Activated naive CD4-positive, alpha-beta T cell (primary cell): ENCODE measurements at places on chromosomes 12 and 14.

- DNase-seq = no peak
Observed at GRCh38 chr12:89752341-89752740, 43.7 kb upstream of the ATP2B1 start.

GRCh38 chr14:105533391-105533790 lies 7.0 kb downstream of the TMEM121 start:
- DNase-seq = no peak

GRCh38 chr12:90958347-90958746 lies 3.4 kb upstream of the CCER1 start:
- no peak for DNase-seq

DNA sequence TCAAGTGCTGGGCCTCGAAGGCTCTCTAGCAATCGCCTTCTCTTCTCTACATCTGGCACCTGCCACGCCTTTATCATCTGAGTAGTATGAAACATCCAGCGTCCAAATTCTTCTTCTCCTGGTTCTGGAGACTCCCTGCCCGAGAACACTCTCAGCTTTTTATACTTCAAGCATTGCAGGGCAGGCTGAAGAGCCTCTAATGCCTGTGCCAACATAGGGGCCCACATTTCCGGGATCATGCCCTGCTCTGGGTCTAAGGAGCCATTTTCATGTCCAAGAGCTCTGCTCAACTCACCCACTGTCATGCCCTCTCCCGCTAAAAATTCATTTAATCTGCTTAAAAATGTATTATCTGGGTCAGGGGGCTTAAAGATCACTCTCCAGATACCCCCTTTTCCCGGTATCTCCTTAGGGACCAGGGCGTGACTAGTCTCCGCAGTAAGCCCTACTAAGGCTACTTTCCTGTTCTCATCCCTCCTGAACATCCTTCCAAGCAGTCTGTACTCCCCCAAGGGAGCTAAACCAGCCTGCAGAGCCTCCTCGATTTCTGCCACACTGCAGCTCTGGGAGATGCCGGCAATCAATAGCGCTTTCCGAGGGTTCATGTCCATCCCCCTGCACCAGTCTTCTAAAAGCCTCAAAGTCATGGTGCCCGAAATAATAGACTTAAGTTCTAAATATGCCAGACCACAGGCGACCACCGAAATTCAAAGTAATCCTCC lies 940 bp downstream of the MOAP1 start:
- DNase-seq = no peak

DNA sequence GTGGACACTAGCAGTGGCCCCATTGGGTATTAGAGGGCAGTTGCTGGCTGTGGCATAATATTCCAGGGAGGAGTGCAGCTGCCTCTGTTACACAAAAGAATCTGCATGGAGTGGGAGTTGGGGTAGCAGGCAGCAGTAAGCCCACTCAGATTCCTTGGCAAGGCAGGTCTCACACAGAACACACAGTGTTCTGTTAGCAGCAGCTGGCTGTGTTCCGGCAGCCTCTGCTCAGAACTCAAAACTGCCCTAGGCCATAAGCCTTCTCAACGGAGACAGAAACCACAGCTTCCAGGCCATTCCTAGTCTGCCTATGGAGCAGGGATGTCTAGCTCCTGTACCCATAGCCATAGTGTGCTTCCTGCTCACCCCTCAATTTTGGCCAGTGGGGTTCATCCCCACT lies 1085.4 kb downstream of the SLC6A15 start:
- no peak for DNase-seq

DNA sequence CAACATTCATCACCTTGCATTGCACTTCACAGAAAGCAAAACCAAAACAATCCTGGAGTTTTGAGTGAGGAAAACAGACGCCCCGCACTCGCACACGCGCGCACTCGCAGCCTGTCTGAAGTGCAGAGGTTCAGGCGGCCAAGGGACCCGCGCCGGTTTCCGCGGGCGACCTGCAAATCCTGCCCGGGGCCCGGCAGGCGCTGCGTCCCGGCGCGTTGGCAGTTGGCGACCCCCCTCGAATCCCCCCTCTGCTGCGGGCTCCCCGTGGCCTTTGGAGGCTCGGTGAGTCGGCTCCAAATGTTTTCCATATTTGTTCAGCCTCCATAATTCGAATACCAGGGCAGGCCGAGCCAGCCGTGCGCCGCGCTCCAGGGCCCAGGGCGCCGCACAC lies at the start of gene SSPN:
TSS of gene SSPN (plus strand) at position 324 of the 391 bp plus-strand sequence. CDS start 100 bp downstream, outside the sequence.
- DNase-seq = no peak

GRCh38 chr14:96231526-96232130 lies 24.4 kb upstream of the BDKRB1 start:
- no peak for DNase-seq

DNA sequence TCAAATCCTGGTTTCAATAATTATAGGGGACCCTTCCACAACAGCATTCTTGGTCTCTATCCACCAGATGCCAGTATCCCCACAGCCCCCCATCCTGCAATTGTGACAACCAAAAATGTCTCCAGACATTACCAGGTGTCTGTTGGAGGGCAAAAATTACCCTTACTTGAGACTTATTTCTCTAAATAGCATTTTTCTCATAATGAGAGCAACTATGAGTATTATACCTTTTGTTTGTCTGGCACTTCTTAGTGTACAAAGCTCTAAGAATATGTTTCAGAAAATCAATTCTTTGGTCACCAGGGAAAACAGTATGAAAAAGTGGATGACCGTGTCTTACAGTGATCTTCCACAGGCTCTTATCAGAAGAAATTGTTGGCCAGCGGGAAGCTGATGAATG lies 27.5 kb upstream of the RMST start:
- no peak for DNase-seq

DNA sequence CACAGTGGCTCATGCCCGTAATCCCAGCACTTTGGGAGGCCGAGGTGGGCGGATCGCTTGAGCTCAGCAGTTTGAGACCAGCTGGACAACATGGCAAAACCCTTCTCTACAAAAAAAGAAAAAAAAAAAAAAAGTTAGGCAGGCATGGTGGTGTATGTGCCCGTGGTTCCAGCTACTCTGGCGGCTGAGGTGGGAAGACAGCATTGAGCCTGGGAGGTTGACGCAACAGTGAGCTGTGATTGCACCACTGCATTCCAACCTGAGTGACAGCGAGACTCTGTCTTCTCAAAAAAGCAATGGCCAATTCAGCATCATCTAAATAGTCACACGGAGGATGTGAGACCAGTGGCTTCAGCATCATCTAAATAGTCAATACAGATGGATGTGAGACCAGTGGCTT lies 10.4 kb upstream of the SAMD4A start:
- DNase-seq = no peak

GRCh38 chr12:41189395-41190251 lies 1.5 kb downstream of the PDZRN4 start:
- DNase-seq = no peak

DNA sequence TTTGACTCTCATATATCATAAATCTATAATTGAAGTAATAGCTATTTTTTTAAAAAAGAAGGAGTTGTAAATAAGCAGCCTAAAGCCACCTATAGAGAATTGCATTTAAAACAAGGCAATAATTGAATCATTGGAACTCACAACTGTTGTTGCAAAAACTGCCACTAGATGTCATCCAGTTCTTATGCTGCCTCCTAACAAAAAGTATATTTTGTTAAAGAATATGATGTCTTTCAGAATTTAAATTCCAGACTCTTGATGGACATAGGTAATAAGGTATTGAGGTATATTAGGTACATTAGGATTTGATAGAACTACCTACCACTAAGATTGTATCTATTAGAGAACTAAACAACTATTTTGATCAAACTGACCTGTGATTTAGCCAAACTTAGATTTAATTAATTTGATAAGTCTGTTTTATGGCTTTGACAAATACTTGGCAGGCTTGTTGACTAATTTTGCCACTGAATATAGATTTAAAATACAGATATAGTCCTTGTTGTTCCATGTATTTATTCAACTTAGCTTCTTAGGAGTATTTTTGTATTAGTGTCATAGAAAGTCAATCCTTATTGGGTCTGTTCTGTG lies 401.4 kb downstream of the RPL10L start:
- DNase-seq = no peak

DNA sequence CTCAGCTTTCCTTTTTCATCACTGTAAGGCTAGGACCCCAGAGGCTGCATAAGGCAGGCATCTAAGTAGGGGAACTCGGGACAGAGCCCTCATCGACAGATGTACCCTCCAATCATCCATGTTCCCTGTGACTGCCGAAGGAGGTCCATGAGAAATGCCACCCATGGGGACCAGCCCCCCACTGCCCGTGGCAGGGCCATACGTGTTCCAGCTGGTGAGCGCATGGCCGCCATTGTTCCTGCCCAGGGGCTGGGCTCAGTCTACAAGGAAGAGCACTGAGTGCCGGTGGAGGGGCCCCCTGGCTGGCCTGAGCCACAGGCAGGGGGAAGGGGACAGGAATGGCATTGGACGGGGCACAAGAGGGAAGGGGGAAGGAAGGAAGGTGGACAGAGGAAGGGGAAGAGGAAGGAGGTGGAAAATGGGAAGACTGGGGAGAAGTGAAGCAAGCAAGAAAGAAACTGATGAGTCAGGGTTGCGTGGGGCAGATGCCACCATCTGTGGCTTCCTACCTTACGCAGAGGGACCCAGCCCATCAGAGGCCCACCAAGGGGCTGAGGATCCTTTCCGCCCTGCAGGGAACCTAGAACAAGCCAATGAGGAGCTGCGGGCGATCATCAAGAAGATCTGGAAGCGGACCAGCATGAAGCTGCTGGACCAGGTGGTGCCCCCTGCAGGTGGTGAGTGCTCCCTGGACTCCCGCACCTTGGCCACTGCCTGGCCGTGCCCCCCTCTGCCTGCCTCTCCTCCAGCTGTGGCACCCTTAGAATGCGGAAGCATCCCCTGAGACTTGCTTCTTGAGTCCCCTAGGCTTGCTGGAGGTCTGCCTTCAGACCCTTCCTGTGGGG lies 120.6 kb upstream of the FKBP4 start:
- no peak for DNase-seq

- no peak for DNase-seq
Observed at GRCh38 chr14:60721326-60722106, 2.6 kb downstream of the SIX4 start.

DNA sequence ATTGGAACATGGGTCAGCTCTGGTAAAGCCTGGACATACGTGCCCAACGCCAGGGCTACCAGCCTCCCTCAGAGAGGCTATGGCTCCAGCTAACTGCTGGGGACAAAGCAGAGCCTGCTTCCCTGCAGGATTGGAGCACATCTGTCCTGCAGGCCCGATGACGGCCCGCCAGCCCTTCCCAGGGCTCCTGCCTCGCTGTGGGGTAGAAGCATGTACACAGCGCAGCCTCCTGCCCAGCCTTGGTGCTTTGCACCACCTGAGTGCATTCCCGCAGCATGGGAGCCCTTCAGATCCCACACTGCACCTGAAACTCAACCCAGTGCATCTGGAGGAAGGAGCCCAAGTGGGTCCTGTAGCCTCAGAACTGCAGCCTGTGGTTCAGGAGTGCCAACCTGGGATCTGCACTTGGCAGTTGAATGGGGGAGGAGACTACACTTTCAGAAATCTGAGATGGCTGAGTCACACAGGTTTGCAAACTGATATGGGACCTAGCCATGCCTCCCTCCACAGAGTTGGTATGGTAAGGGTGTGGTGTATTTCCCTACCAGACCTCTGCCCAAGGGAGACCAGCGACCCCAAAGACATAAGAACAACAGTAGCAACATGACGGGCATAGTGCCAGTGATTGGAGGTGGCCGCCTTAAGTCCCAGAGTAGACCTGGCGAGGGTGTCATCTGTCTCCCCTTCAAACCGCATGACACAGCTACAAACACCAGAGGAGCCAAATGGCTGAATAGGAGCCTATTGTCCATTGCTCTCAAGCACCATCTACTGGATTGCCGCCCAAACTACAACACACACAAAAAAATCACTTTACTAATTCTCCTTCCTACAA lies 273.9 kb upstream of the MIS18BP1 start:
- no peak for DNase-seq

- no peak for DNase-seq
Observed at GRCh38 chr12:128337431-128338170, 70.6 kb downstream of the TMEM132C start.

DNA sequence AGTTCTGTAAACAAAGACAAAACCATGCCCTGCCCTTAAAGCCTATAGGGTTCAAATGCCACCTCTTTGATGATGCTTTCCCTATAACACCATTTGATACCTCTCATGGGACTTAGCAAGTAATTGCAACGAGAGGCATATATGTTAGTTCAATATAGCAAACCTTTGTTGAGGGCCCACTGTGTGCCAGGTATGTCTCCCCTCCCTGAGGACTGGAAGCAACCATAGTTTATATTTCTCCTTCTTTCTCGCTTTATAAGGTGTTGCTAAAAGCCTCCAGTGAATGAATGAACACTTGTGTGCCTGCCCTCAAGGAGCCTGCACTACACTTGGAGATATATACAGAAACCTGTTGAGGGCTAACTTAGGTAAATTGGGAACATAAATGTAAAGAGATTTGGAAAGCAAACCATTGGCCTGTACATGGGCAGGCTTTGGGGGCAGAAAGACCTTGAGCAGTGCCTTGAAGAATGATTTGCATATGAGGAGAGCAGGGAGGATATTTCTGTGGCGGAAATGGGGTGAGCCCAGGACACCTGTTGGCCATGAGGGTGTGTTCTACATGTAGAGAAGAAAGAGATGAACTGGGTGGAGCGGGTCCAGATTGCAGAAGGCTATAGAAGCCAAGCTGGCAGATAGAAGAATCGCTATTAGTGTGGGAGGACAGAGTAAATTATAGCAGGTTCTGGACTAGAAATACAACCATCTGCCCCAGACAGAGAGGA lies 1.8 kb upstream of the CKAP4 start:
- no peak for DNase-seq

DNA sequence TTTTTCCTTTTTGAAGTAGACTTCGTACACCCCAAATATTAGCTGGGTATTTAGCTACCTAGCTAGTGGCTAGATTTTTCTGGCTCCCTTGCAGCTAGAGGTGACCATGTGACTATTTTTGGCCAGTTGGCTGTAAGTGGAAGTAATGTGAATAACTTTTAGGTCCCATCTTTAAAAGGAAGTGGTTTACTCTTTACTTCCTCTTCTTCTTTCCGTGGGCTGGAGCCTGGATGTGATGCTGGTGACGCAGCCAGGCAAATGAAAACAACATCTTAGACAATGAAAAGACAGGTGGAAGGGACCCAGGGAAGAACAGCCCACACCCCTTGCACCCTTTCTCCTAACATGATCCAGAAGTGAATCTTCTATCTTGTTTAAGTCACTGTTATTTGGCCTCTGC lies 245.5 kb downstream of the ATP23 start:
- DNase-seq = no peak

GRCh38 chr12:6772331-6772695 lies at the start of gene LAG3:
Gene LAG3 (plus strand): TSS chr12:6772520. CDS start chr12:6772853, 333 bp downstream.
- no peak for DNase-seq

DNA sequence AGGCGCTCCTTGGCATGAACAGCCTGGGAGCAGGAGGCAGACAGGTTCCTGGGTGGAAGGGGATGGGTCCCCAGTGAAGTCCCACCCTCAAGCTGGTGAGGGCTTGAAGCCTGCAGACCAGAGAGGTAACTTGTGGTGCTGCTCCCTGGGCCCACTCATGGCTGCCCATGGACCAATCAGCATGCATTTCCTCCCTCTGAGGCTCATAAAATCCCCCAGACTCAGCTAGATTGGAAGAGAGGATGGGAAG lies 50.2 kb downstream of the A2M start:
- no peak for DNase-seq

GRCh38 chr14:104936361-104937155 lies 11.9 kb downstream of the PLD4 start:
- no peak for DNase-seq
